Left ventricle myocardium superior (tissue), 1 donor: ENCODE measurements at places on chromosomes 3 and 15.
A peak's percentile ranks its signal among the peaks of the same experiment; 100 is the strongest.

DNA sequence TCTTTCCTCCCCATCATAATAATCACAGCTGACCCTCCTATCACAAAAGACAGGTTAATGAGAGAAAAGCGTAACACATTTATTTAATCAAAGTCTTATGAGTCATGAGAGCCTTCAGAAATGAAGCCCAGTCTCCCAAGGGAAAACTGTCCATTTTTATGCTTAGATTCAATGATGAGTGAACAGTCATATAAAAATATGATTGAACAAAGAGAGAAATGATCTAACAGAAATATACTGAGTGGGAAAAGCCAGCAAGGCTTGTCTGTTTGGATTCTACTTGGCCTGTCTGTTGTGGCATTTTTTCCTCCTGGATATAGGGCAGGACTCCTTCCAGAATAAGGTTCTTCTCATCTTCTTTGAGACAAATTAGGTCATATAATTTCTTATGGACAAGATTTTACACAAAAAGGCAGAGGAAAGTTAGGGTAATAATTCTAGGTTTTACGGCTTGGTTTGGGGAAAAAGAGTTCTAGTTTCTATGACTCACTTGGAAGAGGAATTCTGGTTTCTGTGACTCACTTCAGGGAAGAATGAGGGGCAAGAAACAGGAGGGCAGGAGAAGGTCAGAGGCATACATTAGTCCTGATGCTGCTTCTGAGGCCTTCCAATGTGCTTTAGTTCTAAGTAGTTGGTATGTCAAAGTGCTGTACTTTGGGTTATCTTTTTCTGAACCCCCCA lies 534.2 kb downstream of the ZIC1 start:
- no peak for DNase-seq

- no peak for DNase-seq
Observed at GRCh38 chr15:28962851-28963710, 77.3 kb downstream of the APBA2 start.

DNA sequence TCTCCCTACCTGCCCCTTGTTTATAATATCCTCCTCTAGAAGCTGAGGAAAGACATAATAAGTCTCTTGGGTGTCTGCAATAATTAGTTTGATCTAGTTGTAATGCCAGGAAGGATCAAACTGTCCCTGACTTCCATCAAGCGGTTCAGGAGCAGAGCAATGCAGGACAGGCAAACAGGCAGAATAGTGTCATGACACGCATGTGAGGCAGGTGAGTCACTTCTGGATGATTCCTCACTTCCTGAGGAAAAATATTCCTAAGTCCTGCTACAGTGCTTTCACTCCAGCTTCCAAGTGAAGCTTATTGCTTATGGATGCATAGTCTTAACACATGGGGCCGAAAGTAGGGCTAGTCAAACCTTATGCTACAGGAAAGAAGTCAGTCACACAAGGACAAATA lies 85.8 kb downstream of the GREM1 start:
- no peak for DNase-seq

- no peak for DNase-seq
Observed at GRCh38 chr15:52706091-52706490, 26.9 kb upstream of the ATOSA start.

DNA sequence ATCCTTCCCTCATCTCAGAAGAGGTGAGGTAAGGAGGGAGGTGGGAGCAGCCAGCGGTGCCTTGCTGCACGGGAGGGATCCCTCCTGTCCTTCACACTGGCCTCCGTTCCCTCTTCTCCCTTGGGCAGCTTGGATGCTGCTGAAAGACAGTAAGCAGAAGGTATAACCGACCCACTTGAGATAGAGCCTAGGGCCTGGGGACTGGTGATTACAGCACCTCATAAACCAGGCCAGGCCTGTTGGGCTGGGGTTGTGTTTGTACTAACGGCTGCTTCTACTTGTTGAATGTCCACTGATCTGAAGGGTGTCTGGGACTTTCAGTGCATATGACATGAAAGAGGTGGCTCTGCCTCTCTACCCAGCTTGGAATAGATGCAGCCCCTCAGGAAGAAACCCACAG lies 25.0 kb downstream of the SEMA6D start:
- DNase-seq, result peak; percentile 33

DNA sequence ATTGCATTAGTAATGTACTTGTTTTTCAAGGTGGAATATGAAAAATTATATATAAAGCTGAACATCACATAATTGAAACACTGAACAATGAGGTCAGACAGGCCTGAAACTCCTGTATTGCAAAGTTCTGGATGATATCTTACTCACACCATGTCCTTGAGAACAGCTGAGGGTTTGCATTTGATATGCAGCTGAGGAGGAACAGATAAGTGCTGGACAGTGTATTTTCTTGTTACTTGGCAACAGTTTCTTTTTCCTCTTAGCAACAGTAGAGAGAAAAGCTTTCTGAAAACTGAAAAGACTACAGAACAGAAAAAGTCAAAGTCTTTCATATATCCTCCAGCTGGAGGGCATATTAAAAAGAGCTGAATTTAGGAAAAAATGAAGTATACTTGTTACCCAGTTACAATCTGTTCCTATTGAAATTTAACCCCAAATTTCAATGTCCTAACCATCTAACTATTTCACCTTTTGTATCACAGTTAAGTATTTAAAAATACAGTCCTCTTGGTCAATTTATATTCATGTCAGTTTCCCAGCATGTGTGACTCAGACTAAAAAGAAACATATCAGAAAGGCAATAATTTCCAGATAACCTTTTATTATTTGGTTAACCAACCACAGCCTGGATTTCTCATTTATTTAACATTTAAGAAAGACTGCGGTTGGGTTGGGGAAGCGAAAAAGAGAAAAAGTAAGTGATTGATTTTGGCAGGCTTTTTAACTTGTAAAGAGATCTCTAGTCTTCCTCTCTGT lies 733.0 kb upstream of the DPPA4 start:
- DNase-seq, result no peak

DNA sequence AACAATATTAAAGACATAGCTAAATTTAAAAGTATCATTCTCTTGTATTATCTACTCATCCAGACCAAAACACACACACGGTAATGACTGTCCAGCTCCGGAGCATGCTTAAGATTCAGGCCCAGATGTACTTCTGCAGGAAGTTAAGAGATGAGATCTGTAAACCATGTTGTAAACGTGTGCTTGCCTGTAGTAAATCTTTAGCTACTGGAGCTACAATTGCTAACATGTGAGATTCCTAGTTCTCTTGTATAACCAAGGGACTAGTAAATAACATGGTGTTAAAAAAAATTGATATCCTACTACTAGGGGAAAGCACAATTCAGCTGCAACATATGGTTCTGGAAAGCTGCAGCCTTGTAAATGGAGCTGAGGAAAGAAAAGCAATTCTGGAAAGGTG lies 651.7 kb upstream of the CCDC54 start:
- no peak for DNase-seq
